Central memory CD4-positive, alpha-beta T cell (primary cell): ENCODE measurements at places on chromosomes 12 and 14.
A peak's percentile ranks its signal among the peaks of the same experiment; 100 is the strongest.

DNA sequence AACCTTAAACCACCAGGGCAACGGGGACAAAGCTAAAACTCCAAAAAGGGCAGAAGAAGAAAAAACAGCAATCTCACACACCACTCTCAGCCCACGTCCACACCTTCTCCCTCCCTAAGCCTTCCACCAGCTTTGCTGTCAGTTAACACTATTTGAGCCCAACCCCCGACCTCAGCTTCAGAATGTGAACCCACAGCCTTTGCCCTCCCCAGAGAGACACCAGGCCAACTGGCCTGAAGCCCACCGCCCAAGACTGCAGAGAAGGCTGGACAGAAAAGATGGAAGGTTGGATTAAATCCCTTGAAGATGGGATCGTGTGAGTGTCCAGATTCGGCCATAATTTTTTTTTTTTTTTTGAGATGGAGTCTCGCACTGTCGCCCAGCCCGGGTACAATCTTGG lies 22.4 kb downstream of the IRF2BPL start:
- DNase-seq = no peak

DNA sequence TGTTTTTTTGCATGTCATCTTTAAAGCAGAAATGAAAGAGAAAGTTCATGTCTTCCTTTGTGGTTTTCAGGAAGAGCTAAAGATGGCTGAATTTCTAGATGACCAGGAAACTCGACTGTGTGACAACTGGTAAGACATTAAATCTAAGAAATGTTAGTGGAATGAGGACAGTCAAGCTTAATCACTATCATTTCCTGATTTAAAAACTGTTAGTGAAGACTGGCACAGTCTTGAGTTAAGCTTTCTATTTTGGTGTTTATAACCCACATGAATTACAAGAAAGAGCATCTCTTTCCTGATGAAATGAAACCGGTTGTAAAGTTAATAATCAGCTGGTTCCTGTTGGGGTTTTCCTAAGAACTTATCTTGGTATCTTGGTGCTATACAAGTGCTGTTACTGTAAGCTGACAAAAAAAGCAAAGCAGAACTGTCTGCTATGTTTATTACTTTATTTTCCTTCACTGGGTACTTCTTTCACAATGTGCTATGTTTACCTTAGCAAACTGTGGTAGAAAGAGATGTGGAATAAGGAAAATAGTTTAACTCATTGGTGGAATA lies 5.2 kb downstream of the TRAFD1 start:
- peak; percentile 76 for DNase-seq

DNA sequence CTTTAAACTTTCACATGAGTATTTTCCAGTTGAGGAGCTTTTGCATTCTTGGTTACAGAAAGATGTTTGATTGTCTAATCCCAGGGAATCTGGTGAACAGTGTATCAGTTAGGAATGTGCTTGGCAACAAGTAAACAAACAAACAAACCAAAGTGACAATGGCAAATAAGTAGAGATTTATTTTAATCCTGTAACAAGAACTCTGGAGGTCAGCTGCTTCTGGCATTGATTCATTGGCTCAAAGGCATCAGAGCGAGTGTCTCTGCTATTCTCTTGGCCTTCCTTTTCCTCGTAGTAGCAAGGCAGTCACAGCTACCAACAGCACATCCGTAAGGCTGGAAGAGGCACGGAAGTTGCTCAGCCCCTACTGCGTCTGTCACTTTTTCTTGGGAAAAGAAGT lies 37.2 kb downstream of the CRADD start:
- no peak for DNase-seq

GRCh38 chr14:104267895-104268294 lies 129.5 kb downstream of the KIF26A start:
- no peak for DNase-seq

GRCh38 chr12:15767301-15767700 lies 21.9 kb downstream of the EPS8 start:
- DNase-seq = no peak
